ENCODE measurements at places on chromosomes 13 and 19.

DNA sequence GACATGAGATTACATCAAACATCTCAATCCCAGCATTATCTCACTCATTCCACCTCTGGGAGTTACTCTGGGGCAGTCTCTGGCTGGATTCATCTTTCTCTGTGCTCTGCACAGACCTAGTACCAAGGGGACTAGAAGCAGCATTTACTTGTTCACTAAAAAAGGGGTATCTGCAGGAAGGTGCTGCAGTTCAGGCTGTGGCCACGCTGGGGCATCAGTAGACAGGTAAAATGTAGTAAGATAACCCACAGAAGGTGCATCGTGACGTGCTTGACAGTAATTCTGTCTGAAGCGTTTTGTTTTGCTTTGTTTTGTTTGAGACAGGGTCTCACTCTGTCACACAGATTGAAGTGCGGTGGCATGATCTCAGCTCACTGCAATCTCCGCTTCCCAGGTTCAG lies 29.3 kb downstream of the ZNF564 start:
- DNase-seq, result no peak

DNA sequence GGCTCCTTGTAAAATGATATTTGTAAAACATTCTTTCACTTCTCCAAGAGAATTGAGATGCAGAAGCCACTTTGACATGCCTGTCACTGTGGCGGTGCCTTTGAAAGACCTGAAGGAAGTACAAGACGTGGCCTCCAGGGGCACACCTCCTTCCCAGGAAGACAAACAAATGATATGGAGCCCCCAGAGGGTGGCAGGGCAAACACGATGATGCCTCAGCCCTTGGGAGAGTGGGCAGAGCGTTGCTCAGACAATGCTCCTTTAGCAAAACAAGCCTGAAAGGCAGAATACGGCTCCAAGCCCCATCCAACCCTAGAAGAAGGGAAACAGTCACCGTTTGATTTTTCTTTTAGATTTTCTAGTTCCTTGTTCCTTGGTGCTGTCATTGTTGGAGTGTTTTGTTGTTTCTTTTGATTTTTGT lies 9.2 kb upstream of the ATP12A start:
- peak; percentile 74 for DNase-seq

GRCh38 chr19:45186509-45187334 lies 8.1 kb downstream of the BLOC1S3 start:
- no peak for DNase-seq

DNA sequence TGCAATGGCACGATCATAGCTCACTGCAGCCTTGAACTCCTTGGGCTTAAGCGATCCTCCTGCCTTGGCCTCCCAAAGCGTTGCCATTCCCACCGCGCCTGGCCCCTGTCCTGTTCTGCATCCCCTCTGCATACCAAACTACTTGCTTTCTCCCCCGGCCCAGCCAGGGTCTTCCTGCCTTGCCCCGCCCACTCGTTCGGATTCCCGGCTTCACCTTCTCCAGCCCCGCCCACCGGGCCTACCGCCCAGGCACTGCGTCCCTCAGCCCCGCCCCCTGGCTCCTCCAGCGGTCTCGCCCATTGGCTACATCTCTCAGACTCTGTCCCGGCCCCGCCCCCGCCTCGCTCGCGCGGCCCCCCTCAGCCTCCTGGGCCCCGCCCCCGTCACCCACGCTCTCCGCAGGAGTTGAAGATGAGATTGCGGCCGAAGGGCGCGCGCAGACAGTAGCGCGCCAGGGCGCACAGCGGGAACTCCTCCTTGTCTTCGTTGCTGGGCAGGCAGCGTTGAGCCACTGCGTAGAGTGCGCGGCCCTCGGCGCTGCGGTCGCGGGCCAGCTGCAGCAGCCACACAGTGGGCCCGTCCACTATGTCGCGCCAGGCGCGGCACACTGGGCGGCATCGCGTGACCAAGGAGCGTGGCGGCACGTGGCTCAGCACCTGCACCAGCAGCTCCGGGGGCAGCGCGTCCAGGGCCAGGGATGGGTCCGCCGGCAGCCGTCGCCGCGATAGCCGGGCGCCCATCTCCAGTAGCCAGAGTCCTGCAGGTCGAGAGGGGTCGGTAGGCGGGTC lies 19.0 kb downstream of the MRPS12 start:
- peak; percentile 98 for DNase-seq

DNA sequence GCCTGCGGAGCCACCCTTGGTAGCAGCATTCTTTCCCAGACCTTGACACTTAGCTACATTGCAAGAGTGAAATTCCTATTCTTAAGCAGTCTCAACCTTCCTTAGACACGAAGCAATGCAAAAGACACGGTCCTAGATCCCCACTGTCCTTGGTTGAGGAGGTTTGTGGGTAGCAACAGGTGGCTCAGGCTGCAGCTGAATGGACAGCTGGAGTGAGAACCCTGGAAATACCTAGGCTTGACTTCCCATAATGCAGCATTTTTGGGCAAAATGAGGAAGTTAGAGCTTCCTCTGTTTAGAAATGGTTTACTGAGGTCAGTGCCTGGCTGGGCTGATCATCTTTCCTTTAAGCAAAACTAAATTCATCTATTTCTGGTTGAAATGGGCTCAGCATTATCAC lies 296.6 kb downstream of the RFC3 start:
- DNase-seq, result no peak

DNA sequence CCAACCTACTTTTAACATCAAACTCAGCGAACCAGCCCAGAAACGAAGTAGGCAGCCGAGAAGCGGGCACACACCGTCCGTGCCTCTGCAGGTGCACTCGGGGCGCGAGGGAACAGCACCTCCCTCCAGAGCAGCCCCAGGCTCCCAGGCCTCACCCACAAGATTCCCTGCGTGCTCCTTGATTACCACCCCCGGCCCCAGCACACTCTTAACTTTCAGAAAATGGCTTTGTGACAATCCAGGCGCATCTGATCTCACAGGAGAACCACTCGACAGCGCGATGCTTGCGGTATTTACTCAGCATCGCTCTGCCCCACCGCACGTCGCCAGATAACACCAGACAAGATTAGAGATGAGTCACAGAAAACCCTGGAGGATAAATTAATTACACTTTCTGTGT lies 134.9 kb upstream of the SPACA7 start:
- peak; percentile 62 for DNase-seq

- DNase-seq, result no peak
Observed at GRCh38 chr13:48710160-48710559, 56.4 kb downstream of the CYSLTR2 start.

- no peak for DNase-seq
Observed at GRCh38 chr13:76024151-76024550, 388.0 kb downstream of the LMO7 start.

DNA sequence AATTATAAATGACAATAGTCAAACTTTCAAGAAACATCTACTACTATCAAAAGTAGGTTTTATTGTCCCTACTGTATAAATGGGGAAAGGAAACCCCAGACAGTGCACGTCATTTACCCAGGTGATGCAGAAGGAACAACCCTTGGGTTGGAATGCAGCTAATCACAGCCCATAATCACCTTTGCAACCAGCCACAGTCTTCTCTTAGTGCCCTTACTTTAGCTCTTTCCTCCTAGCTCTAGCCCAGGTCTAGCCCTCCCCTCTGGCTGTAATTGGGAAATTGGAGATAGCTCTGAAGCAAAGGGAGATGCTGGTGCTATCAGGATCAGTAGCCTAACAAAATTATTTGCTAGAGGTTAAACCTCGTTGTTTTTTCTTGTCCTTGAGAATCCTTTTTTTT lies 25.5 kb upstream of the TSC22D1 start:
- no peak for DNase-seq

- DNase-seq, result no peak
Observed at GRCh38 chr19:8001651-8001994, 3.8 kb downstream of the ELAVL1 start.

- no peak for DNase-seq
Observed at GRCh38 chr19:47485210-47485609, 1.2 kb upstream of the KPTN start.

DNA sequence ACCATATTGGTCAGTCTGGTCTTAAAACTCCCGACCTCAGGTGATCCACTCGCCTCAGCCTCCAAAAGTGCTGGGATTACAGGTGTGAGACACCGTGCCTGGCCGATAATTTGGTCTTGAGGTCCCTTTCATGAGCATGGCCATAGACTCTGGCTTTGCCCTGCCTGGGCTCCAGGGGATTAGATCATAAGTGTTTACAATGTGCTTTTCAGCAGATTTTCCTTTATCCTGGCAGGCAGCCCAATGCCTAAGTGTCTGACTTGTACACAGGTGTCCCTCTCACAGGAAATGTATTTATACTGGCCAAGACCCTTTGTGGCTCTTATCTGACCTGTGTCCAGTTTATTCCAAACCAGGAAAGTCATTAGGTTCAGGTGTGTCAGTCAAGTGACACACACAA lies 15.9 kb downstream of the BCAM start:
- no peak for DNase-seq

DNA sequence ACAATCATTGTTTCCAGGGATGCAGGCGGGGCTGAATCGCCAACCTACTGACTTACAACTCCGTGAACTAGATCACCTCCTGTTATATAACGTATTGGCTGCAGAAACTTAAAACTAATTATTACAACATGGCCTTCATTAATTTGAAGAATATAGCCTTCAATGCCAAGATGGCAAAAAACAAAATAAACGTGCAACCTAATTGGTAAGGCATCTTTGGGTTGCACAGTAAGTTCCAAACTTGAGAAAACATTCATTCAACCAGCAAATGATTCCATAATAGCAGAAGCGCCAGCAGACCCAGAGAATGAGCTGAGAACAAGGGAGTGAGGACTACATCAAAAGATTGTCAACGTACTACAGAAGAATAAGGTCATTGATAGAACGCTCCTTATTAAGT lies 39.8 kb downstream of the DACH1 start:
- DNase-seq, result no peak

Data from A673 (cell line).